ENCODE measurements at places on chromosomes 16 and 17. TPM values are rescaled to one million over a fixed set of nuclear protein-coding genes. Genes with fewer than 3 reads are reported as not detected.

The ADAM11 gene
- polyA plus RNA-seq = 0.22 TPM

DNA sequence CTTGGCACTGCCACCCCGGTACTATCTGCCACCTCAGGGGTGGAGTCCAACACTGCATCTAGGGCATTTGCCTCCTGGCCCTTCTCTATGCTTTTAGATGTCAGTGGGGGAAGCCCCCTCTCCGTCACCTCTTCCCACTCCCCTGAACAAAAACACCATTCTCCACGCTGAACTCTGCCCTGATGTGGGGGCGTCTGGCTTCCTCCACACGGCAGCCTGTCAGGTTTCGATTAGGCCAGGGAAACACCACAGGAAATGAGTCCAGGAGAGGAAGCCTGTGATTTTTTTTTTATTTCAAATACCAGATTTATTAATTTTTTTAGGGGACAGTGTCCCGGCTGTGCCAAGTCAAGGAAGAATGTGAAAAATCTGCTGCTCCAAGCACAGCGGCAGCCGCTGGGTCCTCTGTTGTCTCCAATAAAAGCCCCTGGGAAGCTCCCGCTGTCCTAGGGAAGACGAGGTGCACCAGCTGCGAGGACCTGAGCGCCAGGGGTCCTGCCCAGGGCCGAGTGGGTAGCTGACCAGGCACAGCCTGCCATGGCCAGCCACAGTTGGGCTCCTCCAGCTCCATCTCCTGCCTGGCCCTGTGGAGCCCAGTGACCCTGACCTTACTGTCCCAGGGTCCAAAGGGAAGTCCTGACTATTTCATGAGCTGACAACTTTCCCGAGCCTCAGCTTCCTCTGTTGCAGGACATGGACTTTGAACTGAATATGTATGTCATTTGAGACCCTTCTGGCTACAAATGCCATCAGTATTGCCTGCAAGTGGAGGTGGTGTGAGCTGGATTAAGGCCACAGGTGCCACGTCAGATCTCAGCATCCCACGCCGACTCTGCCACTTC, 336.7 kb downstream of the FOXL1 start:
- DNase-seq = no peak
- H3K4me1 ChIP-seq = no peaks in the 10 kb centered on the region
- H3K27me3 ChIP-seq = no peaks in the 10 kb centered on the region
- no peak overlapping the region for H3K27ac ChIP-seq

DNA sequence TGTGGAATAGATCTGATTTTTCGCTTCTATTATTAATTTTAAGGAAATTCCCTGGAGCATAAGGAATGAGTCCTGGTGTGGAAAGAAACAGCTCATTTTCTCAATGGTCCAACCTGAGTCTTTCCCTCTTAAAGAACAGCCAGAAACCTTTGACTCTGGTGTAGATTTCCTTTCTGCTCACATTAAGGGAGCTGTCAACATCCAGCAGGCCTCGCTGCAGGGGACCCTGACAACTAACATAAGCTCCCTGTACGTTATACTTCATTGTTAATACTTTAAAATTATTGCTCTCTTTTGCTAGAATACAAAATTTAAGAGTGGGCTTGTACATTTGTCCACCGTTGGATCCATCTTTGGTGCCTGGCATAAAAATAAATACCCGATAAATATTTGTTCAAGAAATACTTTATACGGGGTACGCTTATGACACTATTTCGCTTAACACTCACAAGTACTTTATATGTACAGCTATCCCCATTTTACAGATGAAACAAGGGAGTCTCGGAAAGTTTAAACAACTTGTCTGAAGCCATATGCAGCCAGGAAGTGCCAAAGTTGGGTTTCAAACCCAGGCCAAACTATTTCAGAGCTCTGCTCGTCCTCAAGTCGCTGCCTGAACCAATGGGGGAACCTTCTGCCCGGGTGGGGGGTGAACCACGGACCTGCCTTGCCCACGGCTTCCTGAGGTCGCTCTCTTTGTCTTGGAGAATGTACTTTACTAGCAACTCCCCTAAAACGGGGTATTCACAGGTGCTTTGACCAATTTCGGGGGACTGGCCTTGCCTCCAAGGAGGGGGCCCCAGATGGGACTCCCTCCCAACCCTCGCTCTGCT, 611 bp downstream of the SMARCE1 start:
- no peaks in the 10 kb centered on the region for H3K27me3 ChIP-seq
- peak overlapping the region; percentile 99 for H3K4me3 ChIP-seq
- H3K36me3 ChIP-seq = peaks cover 2% of the 10 kb centered on the region
- no peak for DNase-seq

DNA sequence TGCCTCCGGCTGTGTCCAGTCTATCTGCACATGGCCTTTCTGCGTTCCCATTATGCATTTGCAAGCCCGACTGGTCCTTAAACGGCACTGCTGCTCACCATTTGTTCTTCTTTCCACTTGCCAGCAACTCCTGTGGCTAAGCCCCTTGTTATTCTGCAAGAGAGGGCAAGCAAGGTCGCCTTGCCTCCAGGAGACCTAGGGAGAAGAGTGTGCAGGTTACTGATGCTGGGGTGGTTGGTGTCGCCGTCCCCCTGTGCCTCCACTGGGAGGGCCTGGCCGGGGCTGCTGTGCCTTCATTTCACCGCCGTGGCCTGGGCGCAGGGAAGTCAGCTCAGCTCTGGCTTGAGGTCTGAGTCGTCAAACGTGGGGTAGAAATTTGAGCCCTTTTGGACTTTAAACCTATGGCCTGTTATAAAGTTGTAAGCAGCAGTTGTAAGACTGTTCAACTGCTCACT, 12.7 kb downstream of the SLC6A4 start:
- peaks cover 1% of the 10 kb centered on the region for H3K36me3 ChIP-seq
- no peak overlapping the region for H3K4me3 ChIP-seq
- H3K4me1 ChIP-seq = no peaks in the 10 kb centered on the region
- no peak for DNase-seq

- H3K27me3 ChIP-seq = no peaks in the 10 kb centered on the region
- H3K36me3 ChIP-seq = no peaks in the 10 kb centered on the region
- H3K27ac ChIP-seq = no peak overlapping the region
- no peak overlapping the region for H3K4me3 ChIP-seq
- H3K4me1 ChIP-seq = peaks cover 13% of the 10 kb centered on the region
Observed at GRCh38 chr16:49471038-49471727, 97.6 kb downstream of the C16orf78 start.

DNA sequence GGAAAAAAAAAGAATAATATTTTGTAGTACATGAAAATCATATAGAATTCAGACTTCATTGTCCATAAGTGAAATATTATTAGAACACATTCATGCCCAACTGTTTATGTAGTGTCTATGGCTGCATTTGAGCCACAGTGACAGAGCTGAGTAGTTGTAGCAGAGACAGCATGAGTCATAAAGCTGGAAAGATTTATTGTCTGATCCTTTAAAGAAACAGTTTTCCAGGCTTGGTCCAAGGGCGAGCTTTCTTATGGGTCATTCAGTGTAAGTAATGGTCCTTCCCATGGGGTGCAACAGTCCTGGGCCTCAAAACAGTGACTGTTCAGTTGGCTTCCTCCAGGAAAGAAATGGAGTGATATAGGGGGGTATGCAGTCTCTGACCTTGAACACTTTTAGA, 260.2 kb downstream of the HS3ST4 start:
- no peaks in the 10 kb centered on the region for H3K36me3 ChIP-seq
- no peak overlapping the region for H3K27ac ChIP-seq
- H3K4me1 ChIP-seq = no peaks in the 10 kb centered on the region
- DNase-seq = no peak
- no peak overlapping the region for H3K4me3 ChIP-seq
- H3K27me3 ChIP-seq = no peaks in the 10 kb centered on the region

The CHRNE gene
- polyA plus RNA-seq = 2.3 TPM

GRCh38 chr17:16886655-16887322, 85.1 kb downstream of the TNFRSF13B start:
- H3K4me1 ChIP-seq = no peaks in the 10 kb centered on the region
- DNase-seq = no peak
- no peaks in the 10 kb centered on the region for H3K27me3 ChIP-seq

DNA sequence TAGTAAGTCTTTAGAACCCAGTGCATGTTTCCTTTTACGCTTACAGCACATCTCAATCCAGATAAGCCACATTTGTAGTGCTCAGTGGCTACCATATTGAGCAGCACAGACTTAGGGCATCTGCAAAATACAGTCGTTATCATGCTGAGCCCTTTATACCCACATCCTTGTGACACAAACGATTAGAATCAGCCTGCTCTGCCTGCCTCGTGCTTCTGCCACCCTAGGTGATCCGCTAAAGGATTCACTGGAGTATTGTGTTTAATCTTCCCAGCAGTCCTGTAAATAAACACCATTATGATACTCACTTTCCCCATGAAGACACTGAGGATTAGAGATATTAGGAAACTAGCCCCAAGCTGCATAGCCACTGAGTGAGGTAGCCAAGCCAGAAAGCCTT, 51.3 kb upstream of the FA2H start:
- no peaks in the 10 kb centered on the region for H3K4me1 ChIP-seq
- H3K27ac ChIP-seq = no peak overlapping the region
- no peak for DNase-seq
- no peaks in the 10 kb centered on the region for H3K36me3 ChIP-seq

GRCh38 chr17:78250891-78251772, 19.7 kb downstream of the TMEM235 start:
- no peaks in the 10 kb centered on the region for H3K36me3 ChIP-seq
- DNase-seq = peak; percentile 86
- no peaks in the 10 kb centered on the region for H3K27me3 ChIP-seq
- H3K4me3 ChIP-seq = no peak overlapping the region
- H3K27ac ChIP-seq = peak overlapping the region; percentile 7
- no peaks in the 10 kb centered on the region for H3K4me1 ChIP-seq

The PHOSPHO1 gene
- polyA plus RNA-seq = 0.37 TPM

GRCh38 chr16:22614271-22614947, 103.7 kb downstream of the NPIPB5 start:
- no peaks in the 10 kb centered on the region for H3K27me3 ChIP-seq
- DNase-seq = no peak
- no peaks in the 10 kb centered on the region for H3K4me1 ChIP-seq

The NRN1L gene
- 5.0 TPM for polyA plus RNA-seq

- H3K36me3 ChIP-seq = no peaks in the 10 kb centered on the region
- peaks cover 3% of the 10 kb centered on the region for H3K27me3 ChIP-seq
- H3K4me3 ChIP-seq = no peak overlapping the region
- DNase-seq = no peak
- H3K4me1 ChIP-seq = no peaks in the 10 kb centered on the region
Observed at GRCh38 chr16:48907906-48908634, 298.1 kb upstream of the N4BP1 start.

GRCh38 chr17:3030096-3030495, 33.3 kb downstream of the OR1D5 start:
- H3K4me3 ChIP-seq = no peak overlapping the region
- H3K27ac ChIP-seq = no peak overlapping the region
- H3K36me3 ChIP-seq = no peaks in the 10 kb centered on the region
- peaks cover 6% of the 10 kb centered on the region for H3K4me1 ChIP-seq
- H3K27me3 ChIP-seq = no peaks in the 10 kb centered on the region

DNA sequence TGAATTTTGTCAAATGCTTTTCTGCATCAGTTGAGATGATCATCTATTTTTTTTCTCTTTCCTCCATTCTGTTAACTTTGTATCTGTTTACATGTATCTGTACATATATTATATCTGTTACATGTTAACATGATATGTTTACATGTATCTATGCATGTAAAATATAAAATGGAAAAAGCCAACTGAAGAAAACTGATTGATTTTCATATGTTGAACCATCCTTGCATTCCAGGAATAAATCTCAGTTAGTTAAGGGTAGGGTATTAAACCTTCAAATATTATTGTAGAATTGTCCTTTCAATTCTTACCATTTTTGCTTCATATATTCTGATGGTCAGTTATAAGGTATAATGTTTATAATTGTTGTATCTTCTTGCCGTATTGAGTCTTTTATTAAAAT, 336.1 kb downstream of the ZFHX3 start:
- DNase-seq = no peak
- H3K36me3 ChIP-seq = no peaks in the 10 kb centered on the region
- no peaks in the 10 kb centered on the region for H3K27me3 ChIP-seq
- no peaks in the 10 kb centered on the region for H3K4me1 ChIP-seq
- H3K27ac ChIP-seq = no peak overlapping the region
- no peak overlapping the region for H3K4me3 ChIP-seq

The PPP1R27 gene
- not detected for polyA plus RNA-seq

DNA sequence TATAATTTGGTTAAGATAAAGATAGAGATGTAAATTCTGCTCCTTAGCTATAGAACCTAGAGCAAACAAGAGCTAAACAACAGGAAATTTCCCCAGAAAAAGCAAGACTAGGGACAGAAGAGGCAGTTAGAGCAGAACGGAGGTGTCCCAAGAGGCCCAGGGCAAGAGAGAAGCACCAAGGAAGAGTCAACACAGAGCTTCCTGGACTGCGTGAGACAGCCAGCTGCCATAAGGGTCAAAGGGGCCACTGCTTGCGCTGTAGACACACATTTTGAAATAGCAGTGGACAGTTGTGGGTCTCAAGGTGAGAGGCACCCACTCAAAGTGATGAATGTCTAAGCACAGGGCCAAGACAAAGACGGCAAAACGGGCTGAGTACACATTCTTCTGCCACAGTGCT, 156.6 kb downstream of the PARN start:
- no peak for DNase-seq
- H3K36me3 ChIP-seq = no peaks in the 10 kb centered on the region
- H3K27me3 ChIP-seq = no peaks in the 10 kb centered on the region
- H3K4me3 ChIP-seq = no peak overlapping the region
- H3K4me1 ChIP-seq = no peaks in the 10 kb centered on the region
- no peak overlapping the region for H3K27ac ChIP-seq

- no peak for DNase-seq
- no peak overlapping the region for H3K27ac ChIP-seq
- peaks cover 5% of the 10 kb centered on the region for H3K27me3 ChIP-seq
- no peak overlapping the region for H3K4me3 ChIP-seq
- H3K4me1 ChIP-seq = no peaks in the 10 kb centered on the region
Observed at GRCh38 chr17:74032222-74032621, 171.3 kb upstream of the RPL38 start.

- H3K36me3 ChIP-seq = peaks cover 3% of the 10 kb centered on the region
- no peak for DNase-seq
- H3K4me1 ChIP-seq = peaks cover 2% of the 10 kb centered on the region
- H3K4me3 ChIP-seq = no peak overlapping the region
- no peaks in the 10 kb centered on the region for H3K27me3 ChIP-seq
Observed at GRCh38 chr17:73069164-73069770, 23.2 kb downstream of the SLC39A11 start.

DNA sequence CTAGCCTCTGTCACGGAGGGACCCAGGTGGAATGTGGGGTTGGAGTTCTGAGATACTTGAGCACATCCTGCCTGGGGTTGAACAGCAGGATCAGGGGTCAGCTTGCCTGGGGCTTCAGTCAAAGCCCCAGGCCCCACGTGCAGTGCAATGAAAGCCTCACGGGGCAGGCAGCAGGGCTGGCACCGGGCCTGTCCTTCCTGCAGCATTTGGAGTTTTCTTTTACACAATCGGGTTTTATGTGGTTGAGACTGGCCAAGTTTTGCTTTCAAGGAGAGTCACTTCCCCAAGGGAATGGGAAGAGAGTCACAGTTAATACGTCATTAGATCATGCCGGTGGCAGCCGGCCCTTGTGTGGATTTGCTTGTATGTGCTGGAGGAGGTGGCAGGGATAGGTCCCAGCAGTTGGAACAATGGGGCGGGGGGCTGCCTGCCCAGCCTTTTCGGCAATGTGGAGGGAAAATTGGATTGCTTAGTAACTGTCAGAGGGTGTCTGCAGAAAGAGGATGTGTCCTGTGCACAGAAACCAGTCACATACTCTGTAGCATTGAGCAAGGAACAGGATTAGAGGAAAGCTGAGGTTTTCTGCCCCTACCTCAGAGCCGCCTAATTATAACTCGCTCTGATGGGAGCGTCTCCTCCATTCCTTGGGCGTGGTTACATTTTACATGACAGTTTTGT, 4.5 kb downstream of the RMI2 start:
- H3K27me3 ChIP-seq = no peaks in the 10 kb centered on the region
- H3K36me3 ChIP-seq = no peaks in the 10 kb centered on the region

GRCh38 chr16:73048292-73049080, 558 bp upstream of the ZFHX3 start:
- H3K27me3 ChIP-seq = no peaks in the 10 kb centered on the region
- peaks cover 10% of the 10 kb centered on the region for H3K4me1 ChIP-seq
- H3K4me3 ChIP-seq = peak overlapping the region; percentile 55
- DNase-seq = peak; percentile 66
- no peaks in the 10 kb centered on the region for H3K36me3 ChIP-seq

All from lung (tissue), 17 donors.